ENCODE measurements at places on chromosomes 5 and 9. TPM values are rescaled to one million over a fixed set of nuclear protein-coding genes. Genes with fewer than 3 reads are reported as not detected.

Gene GRIN3A
- not detected for polyA plus RNA-seq

Gene PCDHA9
- polyA plus RNA-seq = not detected

Gene ZFP2
- 0.04 TPM for polyA plus RNA-seq

Gene JMY
- 4.2 TPM for polyA plus RNA-seq

Gene DMGDH
- polyA plus RNA-seq = not detected

Gene ZNF462
- polyA plus RNA-seq = 3.0 TPM

All from A549 (cell line).